CMK (cell line): ENCODE measurements at places on chromosomes 5 and 9.

DNA sequence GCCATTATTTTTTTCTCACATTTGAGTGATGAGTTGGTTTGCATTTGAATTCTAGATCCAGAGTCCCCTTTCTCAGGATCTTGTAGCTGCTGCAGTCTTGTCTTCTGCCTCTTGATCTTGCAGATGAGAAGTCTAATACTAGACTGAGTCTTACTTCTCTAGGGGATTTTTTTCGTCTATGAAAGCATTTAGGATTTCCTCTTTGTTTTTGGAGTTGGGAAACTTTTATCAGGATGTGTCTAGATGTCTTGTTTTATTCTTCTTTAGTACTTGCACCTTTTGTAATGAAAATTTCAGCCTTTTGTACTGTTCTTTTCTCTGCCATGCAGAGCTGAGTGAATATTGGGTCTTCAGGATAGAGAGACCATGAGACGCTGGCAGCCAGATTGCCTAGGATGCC is 65.4 kb downstream of the ZNF618 start:
- no peak for DNase-seq

DNA sequence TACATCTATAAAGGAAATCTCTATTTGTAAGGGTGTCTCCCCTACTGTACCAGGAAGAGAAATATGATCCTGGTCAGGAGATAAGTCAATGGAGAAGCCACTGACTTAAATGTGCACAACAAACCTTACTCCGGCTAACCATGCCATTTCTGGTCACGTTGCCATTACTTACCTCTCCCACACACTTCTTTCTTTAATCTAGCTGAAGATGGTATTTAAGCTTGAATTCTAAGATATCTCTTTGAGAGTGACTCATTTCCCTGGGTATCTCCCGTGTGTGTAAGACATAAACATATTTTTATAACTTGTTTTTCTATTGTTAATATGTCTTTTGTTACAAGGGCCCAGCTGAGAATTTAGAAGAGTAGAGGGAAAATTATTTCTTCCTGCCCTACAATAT is 296.6 kb downstream of the SEMA5A start:
- DNase-seq: no peak

- no peak for DNase-seq
Observed at GRCh38 chr9:76772686-76773445, 8.6 kb downstream of the PCA3 start.

DNA sequence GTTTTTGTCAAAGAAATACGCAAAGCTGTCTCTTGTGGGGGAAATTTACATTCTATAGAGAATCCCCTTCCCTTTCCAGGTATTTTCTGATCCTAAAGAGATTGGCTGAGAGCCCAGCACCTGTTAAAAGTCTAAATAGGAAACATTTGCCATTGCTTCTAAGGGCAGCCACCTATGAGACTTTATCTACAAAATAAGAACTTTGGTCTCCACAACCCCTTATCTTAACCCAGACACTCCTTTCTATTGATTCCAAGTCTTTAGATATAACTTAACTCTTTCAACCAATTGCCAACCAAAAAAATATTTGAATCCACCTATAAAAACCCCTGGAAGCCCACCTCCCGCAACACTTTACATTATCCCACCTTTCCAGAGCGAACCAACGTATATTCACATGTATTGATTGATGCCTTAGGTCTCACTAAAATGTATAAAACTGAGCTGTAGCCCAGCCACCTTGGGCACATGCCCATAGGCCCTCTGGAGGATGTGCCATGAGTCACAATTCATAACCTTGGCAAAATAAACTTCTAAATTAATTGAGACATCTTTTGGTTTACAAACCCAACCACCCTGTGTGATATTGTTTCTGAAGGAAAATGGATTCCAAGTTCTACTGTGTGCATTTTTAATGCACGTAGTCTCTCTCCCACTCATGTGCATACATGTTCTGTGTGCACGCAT is 211.4 kb downstream of the GAS1 start:
- DNase-seq: no peak

DNA sequence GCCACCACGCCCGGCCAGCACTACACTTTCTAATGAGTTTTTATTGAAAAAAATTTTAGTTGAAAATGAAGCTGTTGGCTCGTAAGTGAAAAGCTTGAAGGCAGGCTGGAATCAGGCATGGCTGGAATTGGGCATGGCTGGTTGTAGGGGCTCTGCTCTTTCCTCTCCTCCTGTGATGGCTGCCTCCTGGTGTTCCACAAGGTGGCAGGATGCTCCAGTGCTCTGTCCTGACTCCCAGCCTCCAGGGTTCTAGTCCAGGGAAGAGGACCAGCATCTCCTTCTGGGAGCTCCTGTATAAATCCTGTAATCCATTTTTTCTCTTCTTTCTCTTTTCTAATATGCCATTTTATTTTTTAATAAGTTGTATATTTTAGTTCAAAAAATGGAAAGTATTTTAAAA is 57.2 kb upstream of the DHFR start:
- no peak for DNase-seq

GRCh38 chr9:126675147-126675467 is 61.4 kb downstream of the LMX1B start:
- no peak for DNase-seq
